ENCODE measurements at places on chromosomes 6 and 20.
A peak's percentile ranks its signal among the peaks of the same experiment; 100 is the strongest.

GRCh38 chr6:147625946-147626345, 117.5 kb downstream of the SAMD5 start:
- DNase-seq, result no peak

DNA sequence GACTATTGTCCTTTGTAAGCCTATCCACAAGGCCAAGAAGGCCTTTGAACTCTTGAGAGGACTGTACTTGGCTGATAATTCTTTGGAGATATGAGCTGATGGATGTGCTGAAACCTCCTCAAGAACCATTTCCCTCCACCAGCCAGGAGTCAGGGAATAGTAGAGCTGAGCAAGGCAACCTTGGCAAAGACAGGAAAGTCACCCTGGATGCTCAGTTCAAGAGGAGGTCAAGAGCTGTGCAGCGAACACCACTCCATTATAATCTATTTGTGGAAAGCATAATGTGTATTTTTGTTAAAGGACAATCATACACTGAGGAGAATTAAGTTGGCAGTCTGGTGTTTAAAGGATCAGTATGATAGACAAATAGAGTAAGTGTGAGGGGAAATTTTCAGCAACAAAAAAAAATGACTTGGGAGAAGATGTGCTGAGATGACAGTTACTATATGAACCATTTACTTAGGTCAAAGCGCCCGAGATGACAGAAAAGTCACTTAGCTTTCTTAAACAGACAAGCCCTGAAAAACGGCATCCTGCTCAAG, 177.2 kb upstream of the COL21A1 start:
- DNase-seq, result no peak

- no peak for DNase-seq
These were observed 423.6 kb downstream of the HAO1 start for GRCh38 chr20:7516621-7517111.

DNA sequence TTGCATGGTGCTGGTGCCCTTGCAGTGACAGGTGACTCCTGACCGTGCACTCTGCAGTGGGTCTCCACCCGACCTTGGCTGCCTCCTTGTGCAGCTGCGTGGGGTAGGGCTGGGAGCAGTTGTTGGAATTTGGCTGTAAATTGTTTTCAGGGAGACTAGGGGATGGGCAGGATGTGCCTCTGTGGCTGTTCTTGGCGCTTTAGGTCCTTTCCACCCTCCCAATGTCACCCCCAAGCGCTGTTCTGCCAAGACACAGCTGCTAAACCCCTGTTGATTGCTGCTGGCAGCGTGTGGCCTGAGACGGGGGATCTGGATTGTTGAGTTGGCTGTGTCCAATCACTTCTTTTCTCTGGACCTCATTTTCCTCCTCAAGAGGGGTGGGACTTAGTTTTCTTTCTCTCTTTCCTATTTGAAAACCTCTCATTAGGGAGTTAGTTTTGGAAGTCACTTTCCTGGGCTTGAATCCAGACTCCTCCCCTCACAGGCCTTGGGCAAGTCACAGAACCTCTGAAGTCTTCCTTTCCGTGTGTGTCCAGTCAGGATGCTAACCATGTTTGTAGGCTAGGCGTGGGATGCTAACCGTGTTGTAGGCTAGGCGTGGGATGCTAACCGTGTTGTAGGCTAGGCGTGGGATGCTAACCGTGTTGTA, 8.5 kb downstream of the IGF2R start:
- peak; percentile 77 for DNase-seq

GRCh38 chr6:129871221-129871620, 10.1 kb upstream of the TMEM244 start:
- no peak for DNase-seq

- DNase-seq, result peak; percentile 82
These were observed 48.5 kb downstream of the RPF2 start for GRCh38 chr6:111030008-111031007.

- DNase-seq, result no peak
These were observed 172.4 kb downstream of the BCAS1 start for GRCh38 chr20:53897884-53898555.

GRCh38 chr20:33267701-33268100, 15.3 kb upstream of the BPIFB1 start:
- DNase-seq, result no peak

- DNase-seq, result no peak
These were observed 29.2 kb upstream of the SDCBP2 start for GRCh38 chr20:1357921-1358671.

- DNase-seq, result no peak
These were observed 123.2 kb downstream of the TMEM242 start for GRCh38 chr6:157200117-157200516.

- no peak for DNase-seq
These were observed 196.2 kb upstream of the SYNDIG1 start for GRCh38 chr20:24273251-24273650.

DNA sequence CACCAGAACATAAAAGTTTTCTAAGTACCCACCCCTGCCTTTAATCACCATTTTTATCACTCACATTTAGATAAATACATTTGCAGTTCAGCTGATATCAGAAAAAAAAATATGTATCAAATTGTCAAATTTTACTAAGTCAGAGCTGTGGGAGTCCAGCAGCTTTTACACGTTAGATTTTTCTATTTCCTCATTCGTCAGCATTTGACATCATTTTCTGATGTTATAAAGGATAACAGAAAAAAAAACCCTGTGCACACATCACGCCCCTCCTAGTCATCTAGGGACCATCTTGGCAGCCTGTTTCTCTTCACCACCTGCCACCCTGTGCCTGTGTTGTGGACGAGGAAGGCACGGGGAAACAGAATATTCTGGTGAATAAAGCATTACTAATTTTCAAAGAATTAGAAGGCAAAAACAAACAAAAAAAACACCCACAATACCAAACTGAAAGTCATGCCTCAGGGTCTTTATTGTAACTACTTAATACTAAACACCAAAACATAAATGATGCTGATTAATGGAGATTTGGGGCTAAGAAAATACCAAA, 12.4 kb downstream of the B4GALT5 start:
- no peak for DNase-seq

GRCh38 chr20:13325033-13325432, 104.0 kb downstream of the ISM1 start:
- DNase-seq, result no peak

DNA sequence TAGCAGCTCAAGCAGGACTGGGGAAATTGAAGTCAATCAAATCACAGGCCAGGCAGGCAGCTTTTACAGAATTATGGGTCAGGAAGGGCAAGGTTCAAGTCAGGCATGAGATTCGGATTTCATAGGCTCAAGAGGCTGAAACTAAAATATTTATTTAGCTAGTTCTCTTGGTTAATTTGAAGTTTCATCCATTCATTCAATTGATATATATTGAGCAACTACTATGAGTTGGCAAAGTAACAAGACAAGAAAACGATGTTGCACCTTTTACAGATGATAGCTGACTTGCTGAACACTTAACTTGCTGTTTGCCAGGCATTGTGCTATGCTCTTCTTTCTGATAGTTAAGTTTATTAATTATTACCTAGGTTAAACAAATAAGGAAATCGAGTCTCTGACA, 20.5 kb upstream of the ASCC3 start:
- DNase-seq, result no peak

GRCh38 chr6:140546640-140547039, 1172.2 kb upstream of the CITED2 start:
- no peak for DNase-seq

DNA sequence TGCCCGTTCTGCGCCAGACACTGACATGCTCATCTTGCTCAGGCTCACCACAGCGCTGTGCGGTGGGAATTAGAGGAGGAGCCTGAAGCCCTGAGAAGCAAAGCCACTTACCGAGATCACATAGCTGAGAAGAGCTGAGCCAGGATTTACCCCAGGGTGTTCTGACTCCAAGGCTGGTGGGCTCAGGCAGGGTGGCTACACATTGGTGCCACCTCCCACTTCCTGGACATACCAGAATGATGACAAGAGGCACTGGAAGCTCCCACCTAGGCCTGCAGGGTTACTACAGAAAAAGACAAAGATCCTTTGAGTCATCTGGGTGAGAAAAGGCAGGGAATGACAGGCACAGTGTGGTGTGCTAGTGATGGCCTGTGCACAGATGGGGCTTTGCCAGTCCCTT, 24.4 kb upstream of the FKBP1A start:
- no peak for DNase-seq

DNA sequence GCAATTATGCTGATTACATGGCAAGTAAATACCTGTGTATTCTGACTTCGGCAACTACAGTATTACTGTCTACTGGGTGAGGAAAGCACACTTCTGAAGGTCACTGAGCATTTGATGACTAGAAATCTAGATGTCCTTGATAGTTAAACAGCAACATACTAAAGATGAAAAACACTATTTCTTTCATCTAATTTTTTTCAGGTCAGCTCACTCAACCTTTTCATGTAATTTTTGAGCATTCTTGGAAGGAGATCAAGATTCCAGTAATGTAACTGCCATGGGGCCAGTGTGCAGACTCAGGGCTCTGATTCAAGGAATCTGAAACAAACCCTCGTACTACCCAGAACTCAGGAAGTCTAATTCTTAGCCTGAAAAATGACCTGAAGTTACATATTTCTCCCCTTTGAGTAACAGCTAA, 222.6 kb upstream of the TAB2 start:
- DNase-seq, result no peak

- no peak for DNase-seq
These were observed 28.3 kb upstream of the CTAGE9 start for GRCh38 chr6:131739136-131739535.

- DNase-seq, result no peak
These were observed 7.1 kb downstream of the MOCS1 start for GRCh38 chr6:39927159-39927558.

- DNase-seq, result no peak
These were observed 59.5 kb upstream of the ARMH2 start for GRCh38 chr6:24858177-24858653.

DNA sequence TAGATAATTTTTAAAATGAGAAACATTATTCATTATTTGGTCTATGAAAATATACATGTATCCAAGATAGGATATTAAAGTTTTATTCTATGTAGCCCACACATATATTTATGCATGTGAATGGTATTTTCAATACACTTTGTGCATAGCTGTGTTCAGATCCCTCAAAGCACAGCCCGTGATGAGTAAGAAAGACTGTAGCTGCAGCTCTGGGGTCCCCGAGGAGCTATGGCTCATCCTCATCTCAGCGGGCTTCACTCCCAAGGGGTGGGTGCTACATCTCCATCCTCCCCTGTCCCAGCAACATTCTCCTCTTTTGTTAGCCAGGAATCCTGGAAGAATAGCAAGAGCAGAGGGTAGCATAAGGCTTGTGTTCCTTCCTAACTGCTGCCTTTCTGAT, 130.8 kb downstream of the SAMD5 start:
- no peak for DNase-seq

GRCh38 chr20:58669287-58670006, 18.4 kb downstream of the STX16 start:
- DNase-seq, result no peak

- DNase-seq, result no peak
These were observed 76.4 kb downstream of the EYA2 start for GRCh38 chr20:46970937-46971630.

- peak; percentile 41 for DNase-seq
These were observed 582 bp downstream of the SNRPB start for GRCh38 chr20:2469991-2470422.

GRCh38 chr6:12371641-12372146, 81.5 kb downstream of the EDN1 start:
- no peak for DNase-seq

DNA sequence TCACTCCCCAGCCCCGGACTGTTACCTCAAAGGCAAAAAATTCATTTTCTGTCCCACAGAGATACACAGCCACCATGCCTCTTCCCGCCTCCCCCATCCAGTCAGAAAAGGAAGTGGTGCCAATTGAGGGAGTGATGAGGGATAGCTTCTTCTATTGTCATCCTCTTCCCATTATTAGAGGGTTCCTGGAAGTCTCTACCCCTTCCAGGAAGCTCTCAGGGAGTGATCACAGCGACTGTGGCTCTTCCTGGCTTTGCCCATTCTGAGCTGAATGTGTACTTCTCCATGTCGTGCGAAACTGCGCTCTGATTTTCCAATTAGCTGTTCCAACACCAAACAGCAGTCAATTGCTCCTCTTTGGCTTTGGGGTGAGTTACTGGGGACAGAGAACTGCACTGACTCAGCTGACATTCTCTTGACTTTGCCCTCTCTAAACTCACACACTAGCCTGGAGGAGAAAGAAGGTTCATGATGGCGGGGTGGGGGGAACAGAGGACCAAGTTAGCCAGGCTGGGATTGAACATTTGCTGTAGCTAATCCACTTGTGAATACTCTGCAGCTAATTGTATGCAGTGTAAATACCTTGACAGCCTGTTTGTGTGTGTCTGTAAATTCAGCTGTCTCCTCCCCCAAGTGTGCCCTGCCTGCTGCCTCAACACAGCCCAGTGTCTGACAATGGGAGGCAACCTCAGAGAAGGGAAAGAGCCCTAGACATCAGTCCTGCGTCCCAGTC, 2.4 kb upstream of the MDGA1 start:
- no peak for DNase-seq

DNA sequence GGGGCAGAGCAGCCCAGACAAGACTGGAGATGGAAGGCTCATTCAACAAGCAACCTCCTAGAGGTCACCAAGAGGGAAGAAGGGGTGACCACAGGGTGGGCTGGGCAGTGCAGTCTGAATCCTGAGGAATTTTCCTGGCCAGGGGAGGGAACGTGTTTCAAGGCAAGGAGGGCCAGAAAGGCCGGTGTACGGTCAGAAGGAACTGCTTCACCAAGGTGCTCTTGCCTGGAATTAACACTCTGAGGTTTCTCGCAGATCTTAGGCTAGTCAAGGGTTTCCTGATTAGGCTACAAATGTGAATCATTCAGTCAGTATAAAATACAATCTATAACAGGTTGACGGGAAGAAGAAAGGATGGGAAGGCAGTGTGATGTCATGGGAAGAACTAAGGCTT, 199.3 kb downstream of the LRFN2 start:
- no peak for DNase-seq

- no peak for DNase-seq
These were observed 757.0 kb upstream of the MMS22L start for GRCh38 chr6:98039904-98040607.

GRCh38 chr20:59253779-59254319, 46.6 kb upstream of the EDN3 start:
- no peak for DNase-seq

DNA sequence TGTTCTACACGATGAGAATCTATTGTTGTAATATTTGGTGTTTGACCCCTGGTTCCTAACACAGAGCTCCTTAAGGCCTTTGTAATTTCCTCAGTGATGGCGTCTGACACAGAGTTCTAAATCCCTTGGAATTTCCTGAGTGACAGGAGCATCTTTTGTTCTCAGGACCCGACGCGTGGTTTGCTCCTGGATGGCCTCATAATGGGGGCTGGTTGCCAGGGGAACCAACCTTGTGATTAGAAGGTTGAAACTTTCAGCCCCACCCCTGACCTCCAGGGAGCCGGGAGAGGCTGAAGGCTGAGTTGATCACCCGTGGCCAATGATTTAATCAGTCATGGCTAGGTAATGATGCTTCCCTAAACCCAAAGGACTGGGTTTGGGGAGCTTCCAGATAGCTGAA, 20.5 kb upstream of the ZNF133 start:
- DNase-seq, result no peak

- no peak for DNase-seq
These were observed 535 bp upstream of the CCDC170 start for GRCh38 chr6:151493161-151493803.

DNA sequence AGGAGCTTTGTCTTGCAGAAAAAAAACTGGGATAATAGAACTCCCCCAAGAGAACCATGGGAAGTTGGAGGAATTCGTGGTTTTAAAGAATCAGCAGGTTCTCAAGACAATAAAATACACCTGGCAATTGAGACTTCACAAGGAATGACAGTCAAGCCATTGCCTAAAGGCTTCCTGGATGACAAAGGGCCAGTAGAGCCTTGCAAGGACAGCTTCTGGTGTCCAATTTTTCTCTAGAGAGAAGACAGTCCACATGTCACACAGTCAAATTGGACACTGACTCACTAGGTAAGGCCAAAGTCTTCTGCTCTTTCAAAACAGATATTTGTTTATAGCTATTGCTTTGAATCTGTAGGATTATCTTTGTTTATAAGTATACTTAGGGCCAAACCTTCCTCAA, 80.3 kb upstream of the BMP5 start:
- DNase-seq, result no peak
